ENCODE measurements at places on chromosomes 1 and 21.

DNA sequence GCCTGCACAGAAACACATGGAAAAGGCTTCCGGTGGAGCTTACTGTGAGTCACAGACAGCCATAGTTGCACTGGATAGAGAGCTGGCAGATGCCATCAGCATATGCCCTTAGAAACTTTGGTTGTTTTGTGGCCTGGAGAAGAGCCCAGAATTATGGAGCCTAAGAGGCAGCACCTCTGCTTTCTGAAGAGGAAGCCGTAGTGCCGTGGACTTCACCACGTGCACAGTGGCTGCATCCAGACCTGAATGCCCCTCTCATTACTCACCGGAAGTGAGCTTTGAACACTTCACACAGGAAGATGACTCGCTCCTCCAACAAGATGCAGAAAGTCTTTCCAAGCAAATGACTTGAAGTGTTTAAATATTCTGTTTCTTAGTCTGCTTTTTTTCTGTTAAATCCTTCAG lies 28.4 kb downstream of the JUN start:
- no peak for DNase-seq

GRCh38 chr1:14303011-14303410 lies 295.5 kb upstream of the KAZN start:
- DNase-seq = no peak

DNA sequence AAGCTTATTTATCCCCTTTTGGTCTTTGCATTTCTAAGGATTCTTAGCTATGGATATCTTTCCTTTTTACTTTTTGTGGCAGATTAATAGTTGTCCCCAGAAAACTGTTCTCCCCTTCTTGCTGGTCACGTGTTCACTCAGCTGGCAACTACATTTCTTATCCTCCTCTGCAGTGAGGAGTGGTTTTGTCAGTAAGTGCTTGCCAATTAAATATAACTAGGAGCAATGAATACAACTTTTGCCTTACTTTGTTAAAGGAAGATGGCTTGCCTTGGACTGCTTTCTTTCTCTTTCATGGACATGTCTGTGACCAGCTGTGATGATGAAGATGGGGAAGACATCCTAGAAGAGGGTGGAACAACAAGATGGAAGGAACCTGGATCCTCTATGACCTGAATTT lies 15.6 kb upstream of the ALG14 start:
- DNase-seq = no peak

GRCh38 chr1:115337276-115337632 lies 795 bp downstream of the NGF start:
- DNase-seq = no peak

DNA sequence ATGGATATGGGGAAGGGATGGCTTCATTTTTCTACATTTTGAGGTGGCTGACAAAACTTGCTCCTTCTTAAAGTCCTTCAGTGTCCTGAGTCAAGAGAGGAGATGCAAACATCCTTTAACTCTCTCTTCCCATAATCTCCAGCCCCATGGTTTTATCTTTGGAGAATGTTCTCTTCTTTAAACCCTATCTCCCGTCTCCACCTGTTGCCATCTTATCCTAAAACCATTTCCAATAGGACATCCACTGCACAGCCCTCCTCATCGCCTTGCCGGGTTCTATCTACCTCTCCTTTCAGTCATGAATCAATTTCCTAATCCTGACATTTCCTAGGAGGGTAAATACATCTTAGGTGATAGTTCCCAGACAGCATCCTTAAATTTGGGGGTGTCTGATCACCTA lies 44.2 kb upstream of the KCNE2 start:
- no peak for DNase-seq

Measured in cortex of kidney (tissue), 1 donor.